GM23338 (cell line): ENCODE measurements at places on chromosomes 7 and 10. TPM values are rescaled to one million over a fixed set of nuclear protein-coding genes. Genes with fewer than 3 reads are reported as not detected.

The COMMD3 gene
- 1.1 and 2.5 TPM in 2 replicates for total RNA-seq

- DNase-seq = no peak
Measured at GRCh38 chr7:139735912-139736595, 41.7 kb downstream of the HIPK2 start.

- DNase-seq = no peak
Measured at GRCh38 chr10:126186766-126187165, 201.5 kb downstream of the ADAM12 start.

DNA sequence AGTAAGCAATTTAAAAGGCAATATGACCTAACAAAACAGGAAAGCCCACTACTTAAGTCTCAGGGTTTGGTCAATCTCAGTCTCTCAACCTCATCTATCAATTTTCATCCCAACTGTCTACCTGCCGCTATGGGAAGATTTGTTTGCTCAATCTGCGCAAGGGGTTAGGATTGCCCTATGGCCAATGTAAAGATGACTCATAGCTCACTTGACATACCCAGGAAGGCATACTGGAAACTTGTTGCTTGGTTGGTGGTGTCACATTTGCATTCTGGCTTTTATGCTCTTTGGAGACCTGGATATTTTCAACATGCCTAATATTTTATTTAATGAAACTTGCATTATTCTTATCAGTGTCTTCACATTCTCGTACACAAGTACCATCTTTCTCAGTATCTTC is 78.1 kb upstream of the TMEM196 start:
- DNase-seq = no peak

- no peak for DNase-seq
Measured at GRCh38 chr10:4239186-4239585, 454.2 kb upstream of the KLF6 start.

DNA sequence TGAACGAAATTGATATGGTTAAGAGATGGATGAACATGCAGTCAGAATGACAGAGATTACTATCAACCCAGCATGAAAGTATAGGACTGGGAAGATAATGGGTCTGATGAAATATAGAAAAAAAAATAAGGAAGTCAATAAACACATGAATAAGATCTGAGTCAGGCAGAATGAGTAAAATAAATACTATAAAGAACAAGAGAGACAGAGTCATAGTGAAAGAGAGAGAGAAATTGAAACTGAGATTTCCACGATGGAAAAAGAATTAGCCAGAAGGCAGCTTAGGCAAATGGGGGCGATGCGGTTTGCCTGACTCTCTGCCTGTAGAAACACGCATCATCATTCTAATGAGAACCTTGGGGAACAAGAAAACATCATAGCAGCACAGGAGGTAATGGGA is 26.6 kb downstream of the SEMA3D start:
- no peak for DNase-seq

- DNase-seq = no peak
Measured at GRCh38 chr7:108009873-108010272, 6.9 kb upstream of the LAMB1 start.

DNA sequence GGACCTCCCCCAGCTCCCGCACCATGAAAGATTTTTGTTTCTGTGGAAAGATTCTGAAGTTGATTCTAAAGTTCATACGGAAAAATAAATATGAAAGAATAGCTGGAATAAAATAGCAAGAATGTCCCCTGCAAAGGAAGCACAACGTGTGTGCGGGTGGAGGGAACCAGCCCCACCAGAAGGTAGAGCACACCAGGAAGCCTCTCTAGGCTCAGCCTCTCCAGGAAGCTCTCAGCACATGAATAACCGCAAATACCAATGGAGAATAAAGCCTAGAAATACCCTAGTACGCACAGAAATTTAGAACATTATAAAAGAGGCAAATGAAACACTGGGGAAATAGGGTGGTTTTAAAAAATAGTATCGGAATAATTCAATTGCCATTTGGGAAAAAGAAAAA is 24.6 kb upstream of the FAM170B start:
- peak; percentile 50 for DNase-seq

DNA sequence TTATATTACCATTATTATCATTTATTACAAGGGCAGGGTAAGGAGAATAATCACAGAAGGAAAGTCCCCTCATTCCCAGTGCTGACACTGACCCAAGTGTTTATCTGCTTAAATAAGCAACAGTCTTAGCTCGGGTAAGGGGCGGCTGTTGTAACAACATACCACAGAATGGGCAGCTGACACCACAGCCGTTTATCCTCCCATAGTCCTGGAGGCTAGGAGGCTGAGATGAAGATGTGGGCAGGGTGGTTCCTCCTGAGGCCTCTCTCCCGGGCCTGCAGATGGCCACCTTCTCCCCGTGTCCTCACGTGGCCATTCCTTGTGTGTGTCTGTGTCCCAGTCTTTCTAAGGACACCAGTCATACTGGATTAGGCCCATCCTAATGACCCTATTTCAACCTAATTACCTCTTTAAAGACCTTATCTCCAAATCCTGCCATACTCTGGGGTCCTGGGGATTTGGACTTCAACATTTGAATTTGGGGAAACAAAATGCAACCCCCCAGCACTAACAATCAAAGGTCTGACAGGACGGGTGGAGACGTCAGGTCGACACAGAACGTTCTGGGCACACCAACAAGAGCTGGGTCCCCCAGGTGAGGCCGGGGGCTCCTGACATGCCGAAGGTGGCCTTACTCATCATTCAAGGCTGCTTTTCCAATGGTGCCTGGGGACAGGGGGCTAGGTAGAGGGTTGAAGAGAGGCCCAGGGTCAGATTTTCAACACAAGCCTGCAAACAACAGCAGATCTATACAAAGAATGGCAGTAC is 93.5 kb downstream of the TNS3 start:
- no peak for DNase-seq

DNA sequence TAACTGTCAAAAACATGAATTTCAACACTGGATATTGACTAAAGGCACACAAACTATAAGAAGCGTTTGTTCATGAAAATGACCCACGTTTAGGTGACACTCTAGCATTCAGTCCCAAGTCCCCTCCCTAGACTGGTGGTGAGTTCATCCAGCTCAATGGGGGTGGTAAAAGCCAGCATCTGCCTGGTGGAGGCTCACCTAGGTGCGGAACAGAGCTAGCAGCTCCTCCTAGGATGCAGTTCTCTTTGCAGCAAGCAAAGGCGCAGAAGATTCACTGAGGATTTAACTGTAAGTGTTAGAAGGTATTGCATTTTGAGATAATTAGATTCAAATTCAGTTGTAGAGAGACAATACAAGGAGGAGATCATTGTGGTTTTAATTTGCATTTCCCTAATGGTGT is 87.6 kb downstream of the VSTM2A start:
- peak; percentile 72 for DNase-seq

DNA sequence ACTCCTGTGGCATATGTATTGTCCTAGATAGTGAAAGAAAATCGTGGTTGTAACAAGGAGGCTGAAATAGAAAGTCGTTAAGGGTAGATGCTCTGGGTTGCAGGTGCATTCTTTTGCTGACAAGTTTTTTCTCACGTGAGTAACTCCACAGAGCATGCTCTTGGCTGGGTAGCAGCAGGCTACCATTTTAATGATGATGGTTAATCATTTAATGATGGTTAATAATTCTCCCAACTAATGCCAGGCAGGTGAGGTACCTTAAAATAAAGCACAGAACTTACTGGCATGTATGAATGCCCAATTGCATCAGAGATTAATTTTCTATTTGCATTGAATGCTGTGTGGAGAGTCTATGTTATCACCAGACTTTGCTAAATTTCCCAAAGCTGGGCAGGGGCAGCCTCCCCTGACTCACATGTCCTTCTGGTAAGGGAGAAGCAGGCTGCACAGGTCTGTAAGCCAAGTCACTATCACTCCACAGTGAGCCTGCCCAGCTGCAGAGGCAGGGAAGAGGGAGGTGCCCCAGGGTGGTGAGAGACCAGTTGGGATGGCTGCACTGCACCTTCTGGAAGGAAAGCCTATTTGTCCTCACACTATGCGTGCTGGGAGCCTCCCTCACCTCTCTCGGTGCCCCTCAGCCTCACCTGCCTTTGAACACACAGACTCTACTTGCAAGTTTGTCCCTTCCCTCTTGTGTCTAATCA is 287.0 kb upstream of the IGFBP3 start:
- no peak for DNase-seq

- no peak for DNase-seq
Measured at GRCh38 chr10:104521901-104522694, 119.0 kb upstream of the SORCS3 start.

- DNase-seq = no peak
Measured at GRCh38 chr7:150927956-150928344, 50.2 kb downstream of the KCNH2 start.

DNA sequence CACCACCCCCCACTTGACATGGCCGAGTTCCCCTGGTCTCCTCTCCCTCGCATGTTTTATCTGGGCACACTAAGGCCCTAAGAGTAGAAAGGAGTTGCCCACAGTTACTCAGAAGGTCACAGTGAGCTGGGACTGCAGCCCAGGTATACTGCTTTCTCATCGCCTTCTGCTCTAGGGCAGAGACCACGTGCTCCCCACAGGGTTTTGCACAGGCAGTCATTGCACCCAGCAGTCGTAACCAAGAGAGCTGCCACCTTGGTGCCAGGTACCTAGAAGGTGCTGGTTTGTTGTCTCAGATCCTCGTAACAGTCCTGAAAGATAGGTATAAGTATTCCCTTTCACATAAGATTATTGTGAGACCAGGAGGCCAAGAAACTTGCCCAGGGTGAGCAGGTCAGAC is 1.8 kb downstream of the MINDY4 start:
- DNase-seq = no peak

- no peak for DNase-seq
Measured at GRCh38 chr10:42987575-42987974, 89.3 kb upstream of the RET start.

DNA sequence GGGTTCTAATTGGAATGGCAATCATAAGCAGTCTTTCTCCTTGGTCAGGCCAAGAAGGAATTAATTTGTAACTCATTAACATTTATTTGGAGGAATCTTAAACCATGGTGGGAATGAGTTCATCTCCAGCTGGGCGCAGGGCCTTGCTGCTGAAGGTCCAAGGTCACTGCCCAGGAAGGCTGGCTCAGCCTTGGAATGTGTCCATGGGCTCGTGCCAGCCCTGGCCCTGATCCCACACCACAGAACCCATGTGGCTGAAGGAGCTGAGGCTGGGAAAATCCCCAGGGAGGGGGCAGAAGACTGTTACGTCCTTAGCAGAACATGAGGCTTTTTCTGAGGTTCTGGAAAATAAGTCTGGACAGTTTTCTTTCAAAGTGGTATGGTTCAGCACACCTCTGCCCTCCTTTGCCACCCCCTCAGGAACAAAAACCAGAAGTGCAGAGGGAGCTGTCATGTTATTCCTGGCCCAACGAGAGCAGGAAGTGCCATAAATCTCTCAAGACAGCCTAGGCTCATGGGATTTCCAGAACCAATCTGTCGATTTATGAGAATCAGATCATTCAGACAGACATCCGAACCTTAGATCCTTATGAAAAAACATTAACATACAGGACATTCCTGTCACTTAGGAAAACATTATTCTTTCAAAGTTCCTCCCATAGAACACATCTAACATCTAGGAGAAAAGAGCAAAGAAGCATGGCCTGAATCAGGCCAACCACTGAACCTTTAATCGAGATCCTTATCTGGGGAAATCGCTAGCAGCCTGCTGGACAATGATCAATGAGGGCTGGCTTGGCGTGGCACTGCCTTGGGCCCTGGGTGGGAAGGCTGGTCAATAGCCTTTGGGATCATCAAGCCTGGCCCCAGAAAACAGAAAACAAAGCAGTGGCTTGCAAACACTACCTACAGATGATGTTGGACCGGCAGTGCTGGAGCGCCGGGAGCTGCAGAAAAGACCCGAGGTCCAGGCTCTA is 134.3 kb downstream of the TAX1BP1 start:
- DNase-seq = no peak

DNA sequence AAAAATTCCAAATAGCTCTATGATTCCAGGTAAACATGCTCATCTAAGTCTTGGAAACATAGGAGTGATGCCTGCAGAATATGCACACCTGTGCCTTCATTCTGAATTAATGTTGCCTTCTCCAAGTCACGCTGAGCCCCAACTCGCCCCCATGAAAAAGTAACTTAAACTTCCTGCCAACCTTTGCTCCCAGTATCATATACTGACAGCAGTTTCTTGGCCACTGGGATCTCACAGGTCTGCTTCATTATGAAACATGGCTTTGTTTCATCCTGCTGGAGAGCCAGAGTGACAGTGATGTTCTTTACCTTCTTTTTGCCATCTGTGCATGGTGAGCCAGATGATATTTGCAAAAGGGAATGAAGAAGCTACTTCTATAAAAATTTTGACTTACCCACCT is 34.9 kb downstream of the ABLIM1 start:
- DNase-seq = no peak

DNA sequence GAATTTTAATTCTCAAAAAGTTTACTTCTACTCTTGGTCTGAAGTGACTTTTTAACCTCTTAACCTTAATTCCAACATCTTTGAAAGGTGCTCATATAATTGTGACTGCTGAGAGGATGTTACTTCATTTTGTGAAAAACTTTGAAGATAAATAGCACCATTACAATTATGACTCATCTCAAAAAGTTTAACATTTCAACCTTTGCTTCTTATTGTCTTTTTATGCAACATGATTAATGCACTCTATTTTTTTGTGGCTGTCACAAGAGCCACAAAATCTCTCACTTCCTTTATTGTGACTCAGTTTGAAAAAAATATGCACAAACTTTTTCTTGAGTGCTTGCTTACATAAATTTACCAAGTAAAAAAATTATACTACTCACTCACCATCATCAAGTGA is 383.1 kb downstream of the LRRTM3 start:
- no peak for DNase-seq

The ANKRD26 gene
- total RNA-seq = 7.1 and 7.9 TPM in 2 replicates

GRCh38 chr7:101557421-101557820 is 71.7 kb downstream of the MYL10 start:
- DNase-seq = no peak

GRCh38 chr7:28921822-28922221 is 36.3 kb downstream of the TRIL start:
- DNase-seq = peak; percentile 83
